AML-193 (cell line): ENCODE measurements at places on chromosomes 12 and 14.

DNA sequence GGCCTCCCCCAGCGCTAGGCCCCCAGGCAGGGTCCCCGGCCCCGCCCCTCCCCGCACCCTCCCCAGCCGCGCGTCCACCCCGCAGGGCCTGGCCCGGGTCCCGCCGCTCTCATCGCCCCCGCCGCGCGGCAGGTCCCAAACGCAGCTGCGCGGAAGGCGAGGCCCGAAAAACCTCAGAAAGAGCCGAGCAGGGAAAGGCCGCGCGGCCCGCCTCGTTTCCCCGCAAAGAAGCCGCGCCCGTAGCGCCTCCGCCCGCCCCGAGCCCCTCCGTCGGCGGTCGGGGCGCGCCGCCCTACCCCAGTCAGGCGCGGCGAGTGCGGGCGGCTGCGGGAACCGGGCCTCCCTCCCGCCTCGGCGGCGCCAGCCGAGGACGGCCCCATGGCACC lies 324 bp downstream of the POLE start:
- DNase-seq: no peak

- no peak for DNase-seq
Observed at GRCh38 chr14:69232388-69232787, 27.6 kb upstream of the GALNT16 start.

DNA sequence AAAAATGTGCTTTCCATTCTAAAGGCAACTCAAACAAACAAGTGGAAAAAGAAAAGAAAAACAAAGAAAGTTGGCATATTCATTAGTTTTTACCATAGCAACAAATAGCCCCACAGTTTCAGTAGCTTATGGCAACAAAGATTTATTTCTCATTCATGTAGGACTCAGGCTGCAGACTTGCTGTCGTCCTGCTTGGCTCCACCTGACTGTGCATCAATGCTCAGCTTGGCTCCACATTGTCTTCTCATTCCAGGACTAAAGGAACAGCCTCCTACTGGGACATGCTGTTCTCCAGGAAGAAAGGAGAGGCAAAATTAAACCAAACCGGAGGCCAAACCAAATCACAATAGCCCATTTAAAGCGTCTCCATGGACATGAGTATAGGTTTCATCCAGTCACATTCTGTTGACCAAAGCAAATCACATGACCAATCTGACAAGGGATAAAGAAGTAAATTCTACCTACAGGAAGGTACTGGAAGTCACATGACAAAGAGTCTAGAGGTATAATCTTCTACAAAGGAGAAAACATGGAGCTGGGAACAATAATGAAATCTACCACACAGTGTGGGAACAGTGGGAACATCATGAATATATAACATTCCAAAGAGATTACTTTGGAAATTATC lies 222.5 kb downstream of the PIK3C2G start:
- no peak for DNase-seq

GRCh38 chr14:86777963-86778602 lies 1214.9 kb downstream of the GALC start:
- no peak for DNase-seq

- DNase-seq: no peak
Observed at GRCh38 chr14:80634106-80634758, 307.3 kb downstream of the CEP128 start.

GRCh38 chr12:59294221-59294620 lies 301.6 kb upstream of the SLC16A7 start:
- DNase-seq: no peak

DNA sequence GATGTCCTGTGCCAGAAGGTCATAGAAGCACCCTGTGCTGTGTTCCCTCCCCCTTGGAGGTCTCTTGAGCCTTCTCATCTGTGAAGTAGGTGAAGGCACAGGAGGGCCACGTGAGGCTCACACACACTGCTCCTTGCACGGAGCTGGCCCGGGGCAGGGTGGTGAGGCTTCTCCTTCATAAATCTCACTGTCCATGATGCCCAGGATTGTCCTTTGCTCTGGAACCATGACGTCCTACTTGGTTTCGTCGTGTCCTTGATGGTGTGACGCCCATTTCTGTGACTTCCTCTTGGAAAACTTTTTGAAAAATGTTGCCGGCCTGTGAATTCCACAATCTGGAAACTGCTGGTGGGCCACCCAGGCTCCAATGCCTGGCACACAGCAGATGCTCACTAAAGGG lies 34.4 kb downstream of the SH2B3 start:
- DNase-seq: no peak
